ENCODE measurements at places on chromosomes 1 and 21.

DNA sequence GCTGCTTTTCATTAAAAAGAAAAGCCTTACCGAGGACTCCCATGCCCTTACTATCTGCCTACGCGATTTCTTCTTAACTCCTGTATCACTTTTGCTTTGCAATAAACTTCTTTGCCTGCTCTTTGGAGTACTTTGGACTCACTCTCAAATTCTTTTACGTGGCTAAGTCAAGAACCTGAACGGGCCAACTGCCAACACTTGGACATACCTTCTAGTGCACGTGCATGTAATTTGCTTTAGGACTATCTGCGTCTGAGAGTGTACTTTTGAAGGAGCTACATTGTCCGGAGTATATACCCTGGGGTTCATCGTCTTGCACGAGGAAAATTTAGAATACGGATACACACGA, 3.6 kb upstream of the OTUD3 start:
- DNase-seq, result no peak

- DNase-seq, result no peak
Measured at GRCh38 chr1:167545349-167545748, 8.2 kb downstream of the CREG1 start.

DNA sequence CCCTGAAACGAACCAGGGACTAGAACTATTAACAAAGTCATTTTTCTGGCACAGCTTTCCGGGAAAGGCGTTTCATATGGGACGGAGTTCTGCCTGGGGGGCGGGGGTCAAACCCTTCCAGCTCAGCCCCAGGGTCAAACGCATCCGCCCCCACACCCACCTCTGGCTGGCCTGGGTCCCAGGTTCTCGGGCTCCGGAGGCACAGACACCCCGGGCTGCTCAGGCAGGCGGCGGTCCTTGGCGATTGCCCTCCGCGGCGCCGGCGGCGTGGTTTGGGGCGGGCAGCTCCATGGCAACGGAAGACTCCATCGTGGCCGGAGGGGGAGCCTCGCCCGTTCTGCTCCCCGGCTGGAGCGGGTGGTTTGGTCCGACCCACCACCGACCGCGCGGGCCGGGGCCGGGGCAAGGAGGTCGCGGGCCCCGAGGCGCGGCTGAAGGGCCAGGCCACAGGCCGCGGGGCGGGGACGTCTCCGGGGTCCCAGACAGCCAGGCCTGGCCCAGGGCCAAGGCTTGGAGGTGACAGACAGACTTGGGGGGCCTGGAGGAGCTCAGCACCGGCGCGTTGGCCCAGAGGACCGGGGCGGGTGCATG, at the start of gene CFAP74:
Gene CFAP74, minus strand, starts transcription at position 246 of the 591 bp plus-strand sequence. CDS start 12,830 bp downstream, outside the sequence.
- DNase-seq, result no peak

DNA sequence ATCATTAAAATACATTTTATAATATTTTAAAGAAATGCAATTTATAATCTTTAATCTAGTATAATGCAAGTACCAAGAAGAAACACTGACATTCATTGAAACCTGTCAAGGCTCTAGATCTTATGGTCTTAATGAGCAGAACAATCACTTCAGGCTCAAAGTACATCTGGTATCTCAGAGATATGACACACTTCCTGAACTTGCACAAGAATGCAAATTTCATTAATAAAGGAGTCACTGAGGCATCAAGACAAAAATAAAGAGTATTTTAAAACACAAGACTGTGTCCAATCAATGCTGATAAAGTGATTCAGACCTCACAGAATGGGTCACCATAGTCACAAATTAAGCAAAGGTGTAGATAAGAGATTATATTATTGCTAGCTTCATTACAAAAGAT, 178.1 kb downstream of the AK5 start:
- no peak for DNase-seq

DNA sequence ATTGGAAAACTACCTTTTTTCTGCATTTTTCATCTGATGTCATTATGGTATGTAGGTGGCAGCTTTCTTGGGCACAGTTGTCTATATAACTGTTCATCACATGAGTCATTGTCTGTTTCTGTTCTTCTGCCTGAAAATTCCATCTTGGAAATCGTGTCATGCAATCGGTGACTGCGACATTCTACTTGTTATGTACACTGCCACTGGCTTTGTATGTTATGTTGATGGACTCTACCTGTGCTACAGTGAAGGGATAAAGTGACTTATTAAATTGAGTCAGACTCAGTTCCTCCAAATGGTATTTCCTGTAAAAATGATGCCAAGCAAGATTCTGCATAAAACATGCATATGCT, 8.6 kb downstream of the SMAP2 start:
- no peak for DNase-seq

- no peak for DNase-seq
Measured at GRCh38 chr1:85078903-85079302, 30.6 kb upstream of the MCOLN3 start.

DNA sequence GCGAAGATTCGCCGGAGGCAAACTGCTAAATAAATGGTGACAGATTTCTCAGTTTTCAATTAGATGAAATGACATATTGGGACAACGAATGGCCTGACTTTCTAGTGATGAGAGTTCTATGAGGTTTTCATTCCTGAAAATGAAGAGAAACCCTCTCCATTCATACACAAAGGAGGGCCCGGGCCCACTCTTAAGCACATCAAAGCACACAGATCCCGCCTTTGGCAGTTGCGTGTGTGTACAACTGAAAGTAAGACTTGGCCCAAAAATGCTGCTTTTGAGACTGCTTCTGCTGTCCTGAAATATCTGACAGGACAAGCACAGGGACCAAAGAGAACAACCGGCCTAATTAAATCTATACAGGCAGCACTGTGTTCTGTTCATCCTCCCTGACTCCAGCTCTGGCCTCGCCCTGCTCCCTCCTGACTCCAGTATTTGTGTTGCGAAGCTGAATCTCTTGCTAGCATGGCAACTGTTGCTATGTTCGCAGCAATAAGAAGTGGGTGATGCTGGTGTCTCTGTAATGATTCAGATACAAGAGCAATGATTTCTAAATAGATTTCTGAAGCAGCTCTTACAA, 7.4 kb downstream of the LRRC53 start:
- no peak for DNase-seq

DNA sequence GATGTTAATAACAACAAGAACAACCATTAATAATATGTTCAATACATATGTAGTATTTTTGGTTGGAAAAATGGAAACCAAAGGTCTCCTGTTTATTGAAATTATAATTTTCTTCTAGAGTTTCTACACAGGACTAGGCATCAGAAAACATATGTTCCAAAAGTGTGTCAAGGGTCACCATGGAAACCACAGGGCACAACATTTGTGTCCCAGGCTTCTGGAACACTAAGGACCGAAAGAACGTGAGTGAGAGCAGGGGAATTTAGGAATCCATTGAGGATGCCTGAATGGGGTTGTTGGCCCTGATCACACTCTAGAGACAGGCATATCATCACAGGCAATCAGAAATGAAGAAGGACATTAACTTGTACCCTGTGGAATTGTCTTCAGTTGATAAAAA, 7.5 kb upstream of the CDC14A start:
- no peak for DNase-seq

DNA sequence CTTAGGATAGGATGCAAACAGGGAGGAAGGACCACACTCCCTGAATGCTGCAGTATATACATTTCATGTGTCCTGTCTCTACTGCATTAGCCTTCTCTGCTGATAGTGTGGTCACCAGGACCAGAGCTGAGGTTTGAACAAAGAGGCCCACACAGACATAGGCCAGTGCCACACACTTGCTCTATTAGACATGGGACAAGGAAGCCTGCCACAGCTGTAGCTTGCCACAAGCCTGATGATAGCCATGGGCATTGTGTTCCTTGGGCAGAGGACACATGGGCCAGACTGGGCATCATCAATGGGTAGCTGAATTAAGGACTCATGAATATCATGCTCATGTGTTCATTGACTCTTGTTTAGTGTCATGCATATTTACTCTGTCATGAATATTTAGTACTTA, 10.4 kb downstream of the CAMSAP2 start:
- no peak for DNase-seq

DNA sequence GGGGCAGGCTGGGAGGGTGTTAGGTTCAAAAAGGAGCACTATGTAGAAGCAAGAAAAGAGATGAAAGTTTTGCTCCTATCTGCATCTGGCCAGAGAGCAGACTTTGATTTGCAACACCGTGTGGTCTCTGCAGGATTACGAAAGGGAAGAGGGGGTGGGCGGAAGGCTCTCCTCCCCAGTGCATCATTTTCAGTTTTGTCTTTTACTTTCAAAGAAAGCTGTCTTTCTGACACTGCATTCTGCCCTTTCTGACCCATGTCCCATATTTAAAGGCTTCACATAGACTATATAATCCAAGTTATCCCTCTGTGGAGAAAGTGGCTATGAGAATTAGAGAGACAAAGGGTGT, 126.5 kb downstream of the RHOU start:
- DNase-seq, result no peak

- no peak for DNase-seq
Measured at GRCh38 chr1:246681900-246682895, 42.0 kb upstream of the SCCPDH start.

GRCh38 chr1:204528677-204529076, 12.5 kb downstream of the MDM4 start:
- no peak for DNase-seq

DNA sequence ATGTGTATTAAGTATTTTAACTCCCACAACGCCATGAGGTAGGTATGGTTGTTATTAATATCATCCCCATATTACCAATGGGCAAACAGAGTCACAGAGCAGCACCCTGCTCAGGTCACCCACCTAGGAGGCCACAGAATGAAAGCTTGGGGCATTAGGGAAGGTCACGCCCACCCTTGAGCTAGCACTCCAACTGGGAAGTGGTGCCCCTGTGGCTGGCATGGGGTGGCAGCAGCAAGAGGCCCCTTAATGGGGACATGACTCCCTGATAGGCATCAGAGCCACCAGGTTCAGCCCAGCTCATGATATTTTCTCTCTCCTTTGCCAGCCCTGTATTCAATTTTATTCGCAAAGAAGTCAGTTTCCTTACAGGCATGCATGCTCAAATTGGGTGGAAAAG, 90.6 kb downstream of the DMRTB1 start:
- DNase-seq, result no peak

GRCh38 chr1:99571092-99571734, 74.7 kb upstream of the PALMD start:
- DNase-seq, result no peak

- DNase-seq, result no peak
Measured at GRCh38 chr1:194786027-194786426, 1599.6 kb upstream of the B3GALT2 start.

GRCh38 chr1:244760471-244760870, 75.0 kb upstream of the COX20 start:
- no peak for DNase-seq

DNA sequence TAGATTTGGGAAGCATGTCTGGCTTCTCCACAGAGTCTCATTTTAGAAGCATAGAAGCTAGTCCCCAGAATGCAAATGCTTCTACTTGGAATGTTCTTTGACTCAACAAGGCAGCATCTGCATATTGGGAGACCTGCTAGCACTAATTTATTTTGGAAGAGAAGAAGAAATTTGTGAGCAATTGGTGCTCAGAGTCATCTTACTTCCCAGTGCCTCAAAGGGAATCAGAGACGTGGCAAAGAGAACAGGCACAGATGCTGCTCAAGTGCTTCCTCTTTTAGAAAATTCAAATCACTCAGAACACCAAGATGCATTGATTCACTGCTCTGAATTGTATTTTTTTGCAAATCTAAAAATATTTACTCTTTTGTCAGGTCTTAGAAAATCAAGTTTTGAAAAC, 255.7 kb downstream of the BRINP2 start:
- DNase-seq, result no peak

GRCh38 chr1:208668991-208669390, 424.8 kb upstream of the PLXNA2 start:
- no peak for DNase-seq

GRCh38 chr1:173818459-173818858, 6.0 kb upstream of the DARS2 start:
- DNase-seq, result no peak

DNA sequence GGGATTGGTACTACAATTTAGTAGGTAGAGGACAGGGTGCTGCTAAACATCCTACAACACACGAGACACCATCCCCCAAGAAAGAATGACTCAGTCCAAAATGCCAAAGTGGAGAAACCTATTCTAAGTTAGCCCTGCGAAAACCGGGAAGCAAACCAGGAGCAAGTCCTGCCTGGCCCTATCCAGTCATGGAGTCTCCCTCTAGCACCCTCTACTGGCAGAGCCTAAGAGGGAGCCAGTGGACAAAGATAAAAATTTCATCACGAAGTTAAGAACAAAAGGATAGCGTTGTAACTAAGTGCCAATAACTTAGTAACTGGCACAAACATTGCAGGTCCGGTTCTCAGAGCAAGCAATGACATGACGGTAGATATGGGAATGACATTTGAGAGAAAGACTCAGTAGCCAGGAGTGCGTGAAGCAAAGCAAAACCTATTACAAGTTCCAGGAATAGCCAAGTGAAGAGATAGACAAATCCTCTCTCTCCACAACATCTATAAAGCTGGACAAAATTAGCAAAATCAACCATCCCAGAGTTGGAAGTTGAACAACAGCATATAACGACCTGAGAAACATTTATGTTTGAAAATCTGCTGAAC, 383.5 kb downstream of the OMA1 start:
- DNase-seq, result no peak

- DNase-seq, result no peak
Measured at GRCh38 chr1:147201276-147201675, 23.9 kb downstream of the FMO5 start.

DNA sequence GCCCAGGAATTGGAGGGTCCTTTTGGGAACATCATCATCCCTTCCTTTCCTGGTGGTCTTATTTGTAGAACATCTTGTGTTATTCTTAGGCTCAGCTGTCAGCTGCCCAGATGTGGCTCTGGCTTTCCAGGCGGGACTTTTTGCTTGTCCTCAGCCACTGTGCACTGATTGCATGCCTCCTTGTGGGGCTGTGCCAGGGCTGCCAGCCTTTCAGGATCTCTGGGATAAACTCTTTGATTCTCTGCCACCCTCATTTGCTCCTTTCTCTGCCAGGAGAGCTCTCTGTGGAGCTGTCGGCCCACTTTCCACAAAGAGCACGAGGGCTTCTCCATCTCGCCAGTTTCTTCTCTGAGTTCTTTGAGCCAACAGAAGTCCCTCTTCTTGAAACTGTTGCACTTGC, 63.1 kb downstream of the PTPRU start:
- DNase-seq, result no peak

DNA sequence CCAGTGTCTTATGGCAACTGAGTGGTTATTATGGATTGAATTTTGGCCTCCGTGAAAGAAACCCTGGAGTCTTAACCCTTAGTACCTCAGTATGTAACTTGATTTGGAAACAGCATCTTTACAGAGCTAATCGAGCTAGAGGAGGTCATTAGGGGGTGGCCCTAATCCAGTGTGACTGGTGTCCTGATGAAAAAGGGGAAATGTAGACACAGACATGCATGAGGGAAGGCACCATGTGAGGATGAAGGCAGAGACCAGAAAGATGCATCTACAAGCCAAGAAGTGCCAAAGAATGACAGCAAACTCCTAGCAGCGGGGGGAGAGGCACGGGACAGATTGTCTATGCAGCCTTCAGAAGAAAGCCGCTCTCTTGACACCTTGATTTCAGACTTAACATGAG, 14.7 kb downstream of the DOP1B start:
- DNase-seq, result no peak

- no peak for DNase-seq
Measured at GRCh38 chr1:182841368-182841988, 2.3 kb downstream of the DHX9 start.

GRCh38 chr1:45134461-45134873, 71.9 kb downstream of the ZSWIM5 start:
- no peak for DNase-seq
